ENCODE measurements at places on chromosomes 1 and 21.

- peak; percentile 87 for DNase-seq
Measured at GRCh38 chr21:43810505-43811261, 21.3 kb downstream of the RRP1 start.

DNA sequence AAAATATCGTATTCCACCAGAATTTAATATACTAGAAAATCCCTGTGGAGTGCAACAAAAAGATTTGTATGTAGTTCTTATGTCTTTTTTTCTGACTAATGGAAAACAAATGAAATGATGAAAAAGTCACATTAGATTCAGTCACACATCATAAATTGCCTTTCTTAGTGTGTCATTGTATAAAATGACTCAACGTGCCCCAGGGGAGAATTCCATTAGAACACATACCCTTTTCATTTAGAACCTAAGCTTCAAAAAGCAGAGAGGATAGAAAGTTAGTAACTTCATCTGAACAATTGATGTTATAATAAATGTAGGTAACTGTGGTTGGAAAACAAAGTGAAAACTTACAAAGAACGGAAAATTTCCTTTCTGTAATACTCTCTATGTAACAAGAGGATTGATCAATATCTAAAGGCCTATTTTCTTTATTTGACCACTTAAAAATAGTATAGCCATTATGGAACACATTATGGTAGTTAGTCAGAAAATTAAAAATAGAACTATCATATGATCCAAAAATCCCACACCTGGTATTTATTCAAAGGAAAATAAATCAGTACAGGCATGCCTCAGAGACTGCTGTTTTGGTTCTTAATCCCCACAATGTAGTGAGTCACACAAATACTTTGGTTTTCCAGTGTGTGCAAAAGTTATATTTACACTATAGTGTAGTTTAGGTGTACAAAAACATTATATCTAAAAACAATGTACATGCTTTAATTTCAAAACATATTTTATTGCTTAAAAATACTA, 1016.1 kb downstream of the KCNT2 start:
- DNase-seq: no peak

GRCh38 chr1:101008229-101008834, 17.3 kb downstream of the DPH5 start:
- DNase-seq: no peak

- DNase-seq: no peak
Measured at GRCh38 chr1:193417945-193418744, 231.7 kb upstream of the B3GALT2 start.

DNA sequence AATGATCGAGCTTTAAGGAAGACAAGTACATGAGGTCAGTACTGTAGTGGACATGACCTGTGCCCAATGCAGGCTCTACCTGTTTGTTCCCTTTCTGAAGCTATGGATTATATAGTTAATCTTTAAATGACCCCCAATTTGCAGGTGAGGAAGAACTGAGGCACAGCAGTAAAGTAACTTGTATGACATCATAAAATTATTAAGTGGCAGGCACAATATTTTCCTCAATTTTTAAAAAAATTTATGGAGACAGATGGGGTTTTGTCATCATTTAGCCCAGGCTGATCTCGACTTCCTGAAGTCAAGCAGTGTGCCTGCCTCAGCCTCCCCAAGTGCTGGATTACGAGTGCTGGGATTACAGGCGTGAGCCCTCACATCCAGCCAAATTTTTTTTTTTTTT, 3.6 kb upstream of the GATAD2B start:
- no peak for DNase-seq

DNA sequence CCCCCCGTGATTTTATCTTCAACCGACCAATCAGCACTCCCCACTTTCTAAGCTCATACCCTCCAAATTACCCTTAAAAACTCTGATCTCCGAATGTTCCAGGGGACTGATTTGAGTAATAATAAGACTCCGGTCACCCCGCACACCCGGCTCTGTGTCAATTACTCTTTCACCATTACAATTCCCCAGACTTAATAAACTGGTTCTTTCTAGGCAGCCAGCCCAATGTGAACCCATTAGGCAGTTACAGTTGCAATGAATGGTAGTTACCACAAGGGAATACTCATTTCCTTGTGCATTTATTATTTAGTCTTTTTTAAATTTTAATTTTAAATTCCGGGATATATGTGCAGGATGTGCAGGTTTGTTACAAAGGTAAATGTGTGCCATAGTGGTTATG, 177.9 kb downstream of the HFM1 start:
- no peak for DNase-seq

DNA sequence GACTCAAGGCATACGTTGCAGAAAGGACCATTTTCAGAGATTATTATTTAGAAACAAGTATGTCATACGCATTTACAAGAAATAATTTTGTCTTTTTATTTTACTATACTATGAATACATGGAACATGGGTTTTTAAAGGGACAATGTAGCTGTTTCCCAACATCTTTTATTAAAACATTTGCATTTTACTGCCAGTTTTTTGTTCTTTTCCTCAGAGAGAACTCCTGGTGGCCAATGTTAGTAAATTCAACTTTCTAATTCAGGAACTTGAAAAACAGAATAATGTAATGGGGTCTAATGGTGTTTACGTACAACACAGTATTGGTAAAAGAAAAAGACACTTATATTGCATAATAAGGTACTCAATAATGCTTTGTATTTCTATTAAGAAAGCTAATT, 14.9 kb downstream of the PRDM2 start:
- DNase-seq: no peak

DNA sequence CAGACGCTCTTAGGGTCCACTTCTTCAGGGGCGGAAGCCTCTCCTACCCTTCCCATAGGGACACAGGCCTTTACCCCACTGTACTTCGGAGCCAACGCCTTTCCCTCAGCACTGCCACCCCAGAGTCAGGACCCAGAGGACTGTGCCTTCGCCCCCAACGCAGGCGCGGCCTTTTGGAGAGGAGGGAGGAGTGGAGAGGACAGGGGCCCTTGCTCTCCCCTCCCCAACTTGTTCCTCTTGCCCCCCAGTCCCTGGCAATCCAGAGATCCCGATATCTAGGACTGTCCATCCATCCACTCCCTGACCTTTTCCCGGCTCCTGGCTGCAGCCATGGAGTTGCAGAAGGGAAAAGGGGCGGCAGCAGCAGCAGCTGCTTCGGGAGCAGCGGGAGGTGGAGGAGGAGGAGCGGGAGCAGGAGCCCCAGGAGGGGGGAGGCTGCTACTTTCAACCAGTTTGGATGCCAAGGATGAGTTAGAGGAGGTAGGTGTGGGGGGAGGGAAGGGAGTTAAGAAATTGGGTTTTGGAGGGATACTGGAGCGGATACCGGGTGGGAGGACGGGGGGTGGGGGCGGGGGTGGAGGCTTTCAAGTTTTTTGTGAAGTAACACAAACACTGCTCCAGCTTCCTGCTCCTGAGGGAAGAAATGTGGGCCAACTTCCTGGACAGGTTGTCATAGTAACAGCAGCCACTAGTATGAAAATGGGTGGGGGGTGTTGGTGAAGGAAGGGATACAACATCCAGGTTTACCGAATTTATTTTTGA, 636 bp downstream of the INTS3 start:
- peak; percentile 28 for DNase-seq

DNA sequence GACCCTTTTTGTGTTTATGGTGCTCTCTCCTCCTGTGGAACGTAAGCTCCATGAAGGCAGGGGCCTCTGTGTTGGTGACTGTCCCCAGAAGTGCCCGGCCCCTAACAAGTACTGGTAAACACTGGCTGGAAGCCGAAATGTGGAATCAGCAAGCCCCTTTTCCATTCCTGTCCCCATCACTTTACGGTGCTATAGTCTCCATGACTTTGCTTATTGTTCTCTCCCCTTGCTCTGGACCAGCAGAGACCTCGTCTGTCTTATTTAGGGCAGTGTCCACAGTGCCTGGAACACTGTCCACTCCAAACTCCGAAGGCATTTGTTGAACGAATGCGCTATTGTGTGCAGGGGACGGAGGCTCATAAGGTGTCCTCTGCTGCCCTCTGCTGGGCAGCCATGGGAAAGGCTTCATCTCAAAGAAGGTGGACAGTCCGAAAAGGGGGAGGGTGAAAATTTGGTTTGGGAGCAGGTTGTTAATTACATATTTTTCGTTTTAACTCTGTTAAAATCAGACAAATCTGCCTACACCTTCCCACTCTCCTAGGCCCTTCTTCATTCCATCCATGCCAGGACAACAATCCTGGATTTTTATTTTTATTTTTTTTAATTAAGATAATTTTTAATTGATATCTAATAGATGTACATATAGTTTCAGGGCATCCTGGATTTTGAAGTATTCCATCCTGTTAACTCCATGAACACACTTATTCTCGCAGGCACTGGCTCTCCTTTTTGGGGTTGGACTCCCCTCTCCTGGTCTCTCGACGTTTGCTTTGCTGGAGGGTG, 115.6 kb downstream of the PGBD5 start:
- peak; percentile 45 for DNase-seq

GRCh38 chr1:25651824-25652741, 35.5 kb downstream of the MAN1C1 start:
- DNase-seq: no peak

DNA sequence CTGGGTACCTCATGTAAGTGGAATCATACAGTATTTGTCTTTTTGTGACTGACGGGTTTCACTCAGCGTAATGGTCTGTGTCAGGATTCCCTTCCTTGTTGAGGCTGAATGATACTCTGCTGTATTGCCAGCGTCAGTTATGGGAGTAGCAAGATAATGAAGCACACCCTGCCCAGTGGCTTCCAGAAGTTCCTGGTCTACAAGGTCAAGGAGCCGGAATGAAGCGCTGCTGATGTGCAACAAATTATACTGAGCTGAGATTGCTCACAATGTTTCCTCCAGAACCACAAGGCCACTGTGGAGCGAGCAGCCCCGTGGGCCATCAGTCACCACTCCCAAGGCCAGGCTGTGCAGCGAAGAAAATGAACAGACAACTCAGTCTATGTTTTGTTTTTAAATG, 24.0 kb upstream of the TDRD10 start:
- DNase-seq: no peak

DNA sequence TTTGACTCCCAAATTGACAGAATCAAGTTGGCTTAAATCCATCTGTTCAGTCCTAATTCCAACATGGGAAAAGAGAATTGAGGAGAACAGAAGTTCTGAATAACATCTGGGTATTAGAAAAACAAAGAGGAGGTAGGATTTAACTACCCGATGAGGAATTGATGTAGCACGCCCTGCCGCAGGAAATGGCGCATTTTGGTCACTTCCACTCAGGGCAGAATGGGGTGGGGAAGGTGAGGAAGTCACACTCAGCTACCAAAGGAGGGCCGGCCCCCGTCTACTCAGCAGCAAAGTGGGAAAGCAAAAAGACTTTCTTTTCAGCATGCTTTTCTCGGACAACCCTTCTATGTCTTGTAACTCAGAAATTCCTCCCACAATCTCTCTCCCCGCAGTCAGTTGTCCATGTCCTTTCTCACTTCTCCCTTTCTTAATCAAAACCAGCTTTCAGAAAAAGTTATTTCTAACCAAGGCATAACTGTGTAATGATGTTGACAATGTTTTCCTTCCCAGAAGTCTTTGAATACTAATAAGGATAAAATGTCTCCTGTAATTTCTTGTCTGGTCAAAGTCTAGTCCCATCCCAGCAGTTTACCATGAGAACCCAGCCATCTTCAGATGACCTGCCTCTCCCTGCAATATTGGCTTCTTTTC, 60.5 kb upstream of the SIPA1L2 start:
- no peak for DNase-seq

GRCh38 chr1:111719674-111720132, 19.5 kb downstream of the INKA2 start:
- no peak for DNase-seq

DNA sequence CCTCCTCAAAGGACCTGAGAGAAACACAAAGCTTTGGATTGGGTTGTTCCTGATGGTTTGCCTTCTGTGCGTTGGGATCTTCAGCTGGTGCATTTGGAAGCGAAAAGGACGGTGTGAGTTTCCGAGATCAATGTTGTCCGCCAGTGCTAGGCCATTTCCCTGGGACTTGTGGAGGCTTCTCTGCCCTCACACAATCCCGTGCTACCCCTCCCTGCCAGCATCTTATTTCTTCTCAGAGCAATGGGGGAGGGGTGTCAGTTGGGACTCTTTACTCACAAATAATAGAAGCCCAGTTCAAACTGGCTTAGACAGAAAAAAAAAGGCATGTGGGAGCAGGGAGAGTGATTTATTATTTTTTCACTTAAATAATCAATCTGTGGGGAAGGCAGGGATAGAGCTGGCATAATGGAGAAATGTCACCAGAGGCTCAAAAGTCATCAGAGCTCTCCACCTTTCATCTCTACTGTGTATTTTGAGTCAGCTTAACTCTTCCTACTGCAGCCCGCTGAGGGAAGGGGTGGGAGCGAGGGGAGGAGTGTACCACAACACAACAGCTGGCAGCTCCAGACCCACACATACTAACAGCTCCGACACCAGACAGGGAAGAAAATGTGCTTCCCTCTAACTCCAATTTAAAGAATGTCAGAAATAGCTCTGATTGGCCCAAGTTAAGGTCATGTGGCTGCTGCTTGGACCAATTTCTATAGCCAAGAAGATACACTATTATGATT, 22.4 kb downstream of the LY9 start:
- no peak for DNase-seq

- DNase-seq: no peak
Measured at GRCh38 chr1:162200096-162200847, 130.8 kb downstream of the NOS1AP start.

- no peak for DNase-seq
Measured at GRCh38 chr21:42964546-42965210, 9.7 kb upstream of the PKNOX1 start.

DNA sequence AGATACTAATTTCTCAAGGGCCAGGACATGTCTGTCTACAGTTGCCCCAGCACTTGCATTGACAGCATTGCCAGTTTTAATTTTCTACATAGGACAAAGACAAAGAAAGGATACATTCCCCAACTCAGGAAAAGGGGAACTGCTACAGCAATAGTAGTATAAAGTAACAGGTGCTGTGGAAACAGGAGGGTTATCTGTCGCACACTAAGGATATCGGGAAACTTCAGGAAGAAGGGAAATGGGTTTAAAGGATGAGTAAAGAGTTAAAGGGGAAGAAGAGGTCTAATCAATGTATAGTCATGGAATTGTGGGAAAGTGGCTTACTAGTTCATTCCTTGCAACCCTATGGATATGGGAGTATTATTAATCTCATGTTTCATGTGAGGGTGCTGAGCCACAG, 16.2 kb downstream of the SYNC start:
- DNase-seq: no peak

DNA sequence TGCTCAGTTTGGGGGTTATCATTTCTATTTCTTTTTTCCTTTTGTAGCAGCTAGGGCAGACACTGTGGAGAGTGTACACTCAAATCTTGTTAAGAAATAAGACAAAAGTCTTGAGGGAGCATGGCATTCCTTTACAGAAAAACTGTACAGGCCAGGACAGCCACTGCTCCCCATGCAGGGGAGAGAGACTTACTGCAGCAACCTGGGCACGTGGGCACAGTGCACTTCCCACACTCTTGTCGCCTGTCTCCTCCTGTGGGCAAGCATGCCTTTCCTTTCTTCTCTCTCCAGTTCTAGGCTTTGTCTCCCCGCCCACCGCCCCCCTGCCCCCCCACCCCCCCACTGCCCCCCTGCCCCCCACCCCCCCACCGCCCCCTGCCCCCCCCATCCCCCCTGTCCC, 51.9 kb downstream of the PHC2 start:
- no peak for DNase-seq

GRCh38 chr1:67407498-67407897, 22.7 kb downstream of the SERBP1 start:
- no peak for DNase-seq
